ENCODE measurements at places on chromosomes 7 and 10. TPM values are rescaled to one million over a fixed set of nuclear protein-coding genes. Genes with fewer than 3 reads are reported as not detected.

Gene PRKG1
- not detected for total RNA-seq

GRCh38 chr7:2037301-2037807, 195.4 kb downstream of the MAD1L1 start:
- DNase-seq, result peak; percentile 73

Gene TSPAN12
- total RNA-seq, result not detected

Gene LRRC18
- not detected for total RNA-seq

DNA sequence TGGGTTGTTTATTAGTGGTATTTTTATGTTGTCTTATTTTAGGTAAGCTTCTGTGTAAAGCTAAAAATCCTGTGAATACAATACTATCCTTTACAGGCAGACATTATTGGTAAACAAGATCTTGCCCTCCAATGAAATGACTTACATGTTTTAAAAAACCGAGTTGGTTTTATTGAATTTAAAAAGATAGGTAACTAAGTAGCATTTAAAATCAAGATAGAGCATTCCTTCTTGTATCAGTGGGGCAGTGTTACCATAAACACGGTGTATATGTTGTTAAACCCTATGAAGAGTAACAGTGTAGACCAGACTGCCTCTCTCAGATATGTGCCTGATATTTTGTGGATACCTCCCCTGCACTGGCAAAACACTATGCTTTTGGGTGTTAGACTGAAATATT, 81.0 kb downstream of the SNX10 start:
- no peak for DNase-seq

- no peak for DNase-seq
Observed at GRCh38 chr10:13839430-13839990, 252.7 kb downstream of the PRPF18 start.

DNA sequence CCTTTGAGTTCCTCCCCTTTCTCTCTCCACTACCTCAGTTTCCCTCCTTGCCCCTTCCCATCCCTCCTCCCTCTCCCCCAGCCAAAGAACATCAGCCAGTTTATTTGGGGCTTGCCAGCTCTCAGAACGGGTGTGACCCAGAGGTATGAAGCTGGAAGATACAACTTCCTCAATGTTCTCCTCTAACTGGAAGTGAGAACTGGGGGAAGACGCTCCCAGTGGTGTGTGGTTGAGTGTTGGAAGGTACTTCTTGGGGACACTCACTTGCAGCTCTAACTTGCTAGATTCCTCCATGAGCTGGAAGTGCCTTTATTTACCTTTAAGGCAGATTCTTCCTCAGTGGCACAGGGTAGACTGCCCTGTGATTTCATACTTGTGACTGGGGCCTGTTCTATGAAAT, 110.5 kb upstream of the HABP2 start:
- DNase-seq, result no peak

GRCh38 chr7:145605963-145606362, 510.6 kb upstream of the CNTNAP2 start:
- no peak for DNase-seq

DNA sequence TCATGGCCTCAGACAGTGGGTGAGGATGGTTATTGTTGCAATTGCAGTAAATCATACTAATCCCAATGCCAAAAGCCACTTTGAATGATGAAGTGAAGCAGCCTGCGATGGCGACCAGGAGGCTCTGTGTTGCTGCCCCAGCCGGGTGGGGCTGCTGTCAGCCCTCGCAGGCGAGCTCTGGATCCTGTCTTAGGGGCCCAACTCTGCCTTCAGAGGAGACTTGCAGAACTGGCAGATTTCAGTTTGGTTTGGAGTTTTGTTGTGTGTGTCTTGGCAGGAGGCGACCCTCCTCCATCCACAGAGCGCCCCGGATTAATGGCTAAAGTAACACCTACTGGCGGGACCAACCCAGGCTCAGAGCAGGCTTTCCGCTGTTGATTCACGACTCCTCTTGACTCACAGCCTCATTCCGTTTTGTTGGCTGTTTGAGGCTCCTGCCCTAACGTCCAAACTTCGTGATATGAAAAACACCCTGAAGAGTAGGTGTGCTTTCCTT, 67.9 kb upstream of the BMPER start:
- no peak for DNase-seq

GRCh38 chr10:131896403-131896802, 4.4 kb upstream of the PPP2R2D start:
- DNase-seq, result peak; percentile 84

Gene EVX1
- total RNA-seq, result not detected

DNA sequence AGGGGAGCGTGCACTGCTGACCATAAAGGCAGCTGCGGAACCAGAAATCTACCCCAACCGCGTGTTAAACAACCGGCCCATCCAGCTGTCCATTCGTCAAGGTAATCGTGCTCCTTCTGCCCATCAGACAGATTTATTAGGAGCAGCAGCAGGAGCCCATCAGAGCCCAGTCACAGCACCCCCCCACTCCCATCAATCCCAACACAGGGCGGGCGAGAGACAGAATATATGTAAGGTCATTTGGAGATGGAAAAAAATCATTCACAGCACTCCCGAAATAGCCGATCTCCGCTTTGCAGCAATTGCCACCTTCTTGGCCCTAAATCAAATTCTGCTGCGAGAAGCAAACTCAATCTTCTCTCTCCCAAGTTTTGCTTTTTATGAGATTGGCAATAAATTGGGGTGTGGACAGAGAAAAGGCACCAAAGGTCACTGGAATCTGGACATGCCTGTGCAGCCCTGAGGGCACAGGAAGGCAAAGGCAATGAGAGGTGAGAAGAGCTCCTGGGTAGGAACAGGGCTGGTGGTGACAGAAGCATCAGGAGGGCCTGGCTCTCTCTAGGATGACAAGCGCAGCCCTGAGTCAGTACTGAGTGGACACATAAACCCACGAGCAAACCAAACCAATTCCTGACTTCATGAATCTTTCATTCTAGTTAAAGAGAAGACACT, 145.0 kb upstream of the ZMIZ1 start:
- no peak for DNase-seq

Measured in activated CD8-positive, alpha-beta memory T cell treated with anti-CD3 and anti-CD28 coated beads, Interleukin-2, amount 10 ng/mL, durations not matched to agents 7 days and 5 days (primary cell).